NCI-H1436 treated with DMSO at 0.1 percent for 48 hours (cell line): ENCODE measurements at places on chromosomes 12 and 14.
A peak's percentile ranks its signal among the peaks of the same experiment; 100 is the strongest.

DNA sequence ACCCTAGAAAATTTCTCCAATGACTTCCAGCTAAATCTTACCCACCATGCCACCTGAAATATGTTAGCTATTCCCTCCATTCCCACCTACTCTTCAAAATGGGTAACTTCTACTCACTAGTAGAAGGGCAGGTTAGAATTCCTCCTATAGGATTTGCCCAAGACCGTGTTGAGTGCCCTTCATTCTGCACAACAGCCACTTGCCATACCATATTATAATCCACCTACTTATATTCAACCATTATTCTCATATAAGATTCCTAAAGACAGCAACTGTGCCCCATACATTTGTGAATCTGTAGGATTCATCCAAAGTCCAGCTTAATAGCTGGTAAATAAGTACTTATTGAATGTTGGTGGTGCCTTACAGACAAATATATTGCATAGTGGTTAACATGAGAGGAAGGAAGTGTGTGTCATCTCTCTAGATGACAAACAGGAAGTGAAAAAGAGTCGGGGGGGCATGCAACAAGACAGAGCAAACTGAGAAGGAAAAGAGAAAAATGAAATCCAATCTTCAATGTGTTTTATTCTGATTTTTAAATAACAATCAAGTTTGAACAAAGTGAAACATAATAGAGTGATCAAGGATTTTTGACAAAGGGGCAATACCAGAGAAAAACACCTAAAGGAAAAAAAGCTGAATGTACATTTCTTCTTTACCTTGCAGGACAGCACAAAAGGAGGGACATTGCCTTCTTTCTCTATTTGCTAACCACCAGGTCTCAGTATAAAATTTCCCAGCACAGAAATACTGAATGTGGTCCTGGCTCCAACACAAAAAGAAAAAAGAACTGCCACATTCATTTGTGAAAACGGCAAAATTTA lies 389.3 kb upstream of the USP15 start:
- no peak for DNase-seq

- no peak for DNase-seq
These were observed 33.4 kb upstream of the CORO1C start for GRCh38 chr12:108764540-108765288.

GRCh38 chr12:53560351-53560750 lies 53.1 kb upstream of the NPFF start:
- DNase-seq, result no peak

DNA sequence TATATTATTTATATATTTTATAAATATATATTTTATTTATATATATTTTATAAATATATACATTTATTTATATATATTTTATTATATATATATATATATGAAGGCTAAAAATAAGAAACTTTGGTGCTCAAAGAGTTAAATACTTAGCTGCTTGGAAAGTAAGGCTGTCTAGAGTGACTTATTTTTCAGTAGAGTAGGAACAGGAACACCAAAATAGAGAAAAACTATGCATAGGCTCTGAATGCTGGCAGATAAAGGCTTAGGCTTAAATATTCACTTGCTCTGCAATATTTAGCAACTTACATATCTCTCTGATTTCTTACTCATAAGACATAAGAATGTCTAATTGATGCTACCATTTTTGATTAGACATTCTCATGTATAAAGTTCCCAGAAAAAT lies 991.2 kb downstream of the VRK1 start:
- DNase-seq, result no peak

DNA sequence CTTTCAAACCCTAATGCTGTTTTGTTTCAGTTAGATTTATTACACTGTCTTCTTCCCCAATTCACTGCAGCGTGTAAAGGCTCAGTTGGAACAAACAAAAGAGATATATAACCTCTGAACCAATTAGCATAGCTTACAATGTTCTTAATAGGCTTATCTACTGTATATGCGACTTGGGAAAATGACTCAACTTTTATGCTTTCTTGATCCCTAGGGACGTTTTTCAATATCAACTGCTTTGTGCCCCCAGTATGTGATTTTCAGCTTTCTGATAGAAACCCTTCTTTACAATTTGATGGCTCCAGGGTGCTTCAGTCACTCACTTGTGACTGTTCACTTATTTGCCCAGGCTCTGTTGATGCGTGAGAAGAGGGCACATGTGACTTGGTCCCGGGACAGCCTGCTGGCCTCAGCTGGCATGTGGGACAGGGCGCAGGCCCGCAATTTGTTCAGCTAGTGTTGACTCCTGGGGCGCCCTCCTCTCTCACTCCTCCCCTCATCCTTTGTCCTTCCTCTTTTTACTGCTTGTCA lies 107.1 kb downstream of the TMTC2 start:
- DNase-seq, result no peak

- no peak for DNase-seq
These were observed 22.0 kb upstream of the RCOR1 start for GRCh38 chr14:102570334-102570995.

DNA sequence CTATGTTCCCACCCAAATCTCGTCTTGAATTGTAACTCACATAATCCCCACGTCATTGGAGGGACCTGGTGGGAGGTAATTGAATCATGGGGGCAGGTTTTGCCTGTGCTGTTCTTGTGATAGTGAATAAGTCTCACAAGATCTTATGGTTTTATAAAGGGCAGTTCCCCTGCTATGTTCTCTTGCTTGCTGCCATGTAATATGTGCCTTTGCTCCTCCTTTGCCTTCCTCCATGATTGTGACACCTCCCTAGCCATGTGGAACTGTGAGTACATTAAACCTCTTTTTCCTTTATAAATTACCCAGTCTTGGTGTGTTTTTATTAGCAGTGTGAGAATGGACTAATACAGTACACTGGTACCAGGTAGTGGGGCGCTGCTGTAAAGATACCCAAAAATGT lies 177.6 kb upstream of the SYT10 start:
- DNase-seq, result no peak

GRCh38 chr12:93570552-93571364 lies 1.7 kb upstream of the SOCS2 start:
- DNase-seq, result no peak

DNA sequence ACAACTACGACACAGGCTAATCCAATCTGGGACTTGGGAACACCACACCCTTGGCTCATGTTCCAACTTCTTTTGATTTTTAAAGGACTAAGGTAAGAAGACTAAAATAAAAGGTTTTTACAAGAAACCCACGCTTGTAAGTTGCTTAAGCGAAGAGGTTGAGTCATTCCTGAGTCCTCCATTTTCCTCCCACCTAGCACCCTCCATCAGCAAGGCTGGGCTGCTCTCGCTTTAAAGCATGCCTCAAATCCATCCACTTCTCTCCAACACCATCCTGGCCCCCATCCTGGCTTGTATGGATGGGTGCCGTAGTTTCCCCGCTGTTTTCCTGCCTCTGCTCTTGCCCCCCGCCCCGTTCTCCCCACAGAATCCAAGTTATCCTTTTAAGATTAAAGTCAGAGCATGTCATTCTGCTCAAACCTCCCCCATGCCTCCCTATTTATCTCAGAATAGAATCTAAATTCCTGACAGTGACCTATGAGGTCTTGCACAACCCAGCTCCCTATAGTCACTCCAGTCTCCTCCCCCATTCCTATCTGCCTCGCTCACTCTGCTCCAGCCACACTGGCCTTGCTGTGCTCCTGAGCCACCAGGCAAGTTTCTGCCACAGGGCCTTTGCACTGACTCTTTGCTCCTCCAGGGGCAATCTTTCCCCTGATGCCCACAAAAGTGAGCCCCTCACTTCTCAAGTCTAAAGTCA lies 34.5 kb downstream of the SCARB1 start:
- no peak for DNase-seq

DNA sequence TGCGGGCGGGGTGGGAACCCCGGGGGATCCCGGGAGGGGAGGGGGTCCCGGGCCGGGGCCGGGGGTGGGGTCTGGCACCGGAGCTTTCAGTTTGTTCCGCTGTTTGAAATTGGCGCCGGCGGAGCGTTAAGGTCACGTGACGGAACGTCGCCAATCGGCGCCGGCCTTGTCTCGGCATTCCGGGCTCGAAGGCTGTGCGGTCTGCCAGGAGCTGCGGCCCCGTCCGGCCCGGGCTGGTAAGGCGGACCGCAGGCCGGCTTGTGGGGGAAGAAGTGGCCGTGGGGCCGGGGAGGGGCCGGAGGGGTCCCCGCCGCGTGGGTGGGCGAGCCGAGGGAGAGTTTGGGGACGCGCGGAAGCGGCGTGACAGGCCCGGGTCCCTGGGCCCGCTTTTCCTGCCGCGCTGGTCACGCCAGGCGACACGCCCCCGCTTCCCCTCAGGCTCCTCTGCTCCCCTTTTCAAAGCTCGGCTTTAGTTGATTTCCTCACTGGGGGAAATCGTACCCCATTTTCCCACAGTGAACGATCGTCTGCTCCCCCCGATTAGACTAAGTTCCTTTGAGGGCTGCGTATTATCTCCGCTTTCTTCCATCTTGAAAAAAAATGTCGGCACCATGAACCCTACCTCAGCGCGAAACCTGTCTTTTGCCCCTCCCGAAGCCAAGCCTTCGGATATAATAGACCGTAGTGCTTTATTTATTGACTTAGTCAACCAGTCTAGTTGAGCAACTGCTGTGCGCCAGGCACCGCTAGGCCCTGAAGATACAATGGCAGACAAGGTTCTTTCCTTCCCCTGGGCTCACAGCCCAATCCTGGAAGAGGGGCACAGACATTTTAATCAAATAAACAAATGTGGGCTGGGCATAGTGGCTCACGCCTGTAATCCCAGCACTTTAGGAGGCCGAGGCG lies at the start of the genes FOXM1 and RHNO1:
Gene FOXM1 (minus strand): TSS at position 128 of the 906 bp plus-strand sequence. CDS start 2,696 bp downstream, outside the sequence.
Gene RHNO1 (plus strand): TSS at position 177 of the 906 bp plus-strand sequence. CDS start 8,144 bp downstream, outside the sequence.
- peak; percentile 27 for DNase-seq

DNA sequence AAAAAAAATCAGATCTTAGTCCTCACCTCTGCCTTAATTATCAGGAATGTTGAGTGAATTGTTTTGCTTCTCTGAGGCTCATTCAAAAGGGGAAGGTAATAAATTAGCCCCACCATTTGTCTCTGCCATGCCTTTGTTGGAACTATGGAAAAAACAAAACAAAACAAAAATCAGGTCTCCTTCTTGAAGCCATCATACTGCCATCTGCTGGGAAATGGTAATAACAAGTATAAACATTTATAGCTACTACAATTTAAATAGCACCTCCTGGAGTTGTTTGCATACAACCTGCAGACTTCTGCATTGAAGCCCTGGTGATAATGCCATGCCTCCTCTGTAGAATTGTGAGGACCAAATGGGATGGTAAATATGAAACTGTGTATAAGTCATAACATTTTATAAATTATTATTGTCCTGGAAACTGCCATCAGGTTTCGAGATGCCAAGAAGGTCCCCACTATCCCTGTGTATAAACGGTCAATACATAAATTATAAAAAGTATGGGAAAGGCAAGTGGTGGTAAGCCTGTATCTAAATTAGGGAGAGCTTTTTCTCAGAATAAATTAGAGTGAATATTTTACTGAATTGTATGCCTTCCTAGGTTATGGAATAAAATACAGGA lies 87.2 kb upstream of the FGD4 start:
- DNase-seq, result peak; percentile 7

GRCh38 chr12:108637222-108637971 lies 3.7 kb upstream of the SELPLG start:
- no peak for DNase-seq

GRCh38 chr12:8018666-8019581 lies 13.6 kb upstream of the FOXJ2 start:
- no peak for DNase-seq

DNA sequence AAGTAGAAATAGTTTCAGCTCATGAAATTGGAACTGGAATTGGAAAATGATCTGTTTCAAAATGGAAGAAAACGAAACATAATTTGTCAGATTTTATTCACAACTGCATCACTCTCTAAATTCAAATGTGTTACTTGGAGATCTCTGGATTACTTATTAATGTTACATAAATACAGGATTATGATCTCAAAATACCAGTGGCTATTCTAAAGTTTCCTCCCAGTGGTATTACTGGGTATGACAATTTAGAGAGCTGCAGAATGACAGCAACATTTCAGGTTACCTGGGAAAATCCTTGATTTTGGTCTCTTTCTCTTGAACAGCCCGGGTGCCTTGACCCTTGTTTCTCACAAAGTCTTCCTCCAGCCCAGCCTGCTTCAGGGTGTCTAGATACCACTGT lies 14.2 kb downstream of the FAM161B start:
- DNase-seq, result no peak

GRCh38 chr14:94171208-94171607 lies 2.9 kb upstream of the PPP4R4 start:
- no peak for DNase-seq

DNA sequence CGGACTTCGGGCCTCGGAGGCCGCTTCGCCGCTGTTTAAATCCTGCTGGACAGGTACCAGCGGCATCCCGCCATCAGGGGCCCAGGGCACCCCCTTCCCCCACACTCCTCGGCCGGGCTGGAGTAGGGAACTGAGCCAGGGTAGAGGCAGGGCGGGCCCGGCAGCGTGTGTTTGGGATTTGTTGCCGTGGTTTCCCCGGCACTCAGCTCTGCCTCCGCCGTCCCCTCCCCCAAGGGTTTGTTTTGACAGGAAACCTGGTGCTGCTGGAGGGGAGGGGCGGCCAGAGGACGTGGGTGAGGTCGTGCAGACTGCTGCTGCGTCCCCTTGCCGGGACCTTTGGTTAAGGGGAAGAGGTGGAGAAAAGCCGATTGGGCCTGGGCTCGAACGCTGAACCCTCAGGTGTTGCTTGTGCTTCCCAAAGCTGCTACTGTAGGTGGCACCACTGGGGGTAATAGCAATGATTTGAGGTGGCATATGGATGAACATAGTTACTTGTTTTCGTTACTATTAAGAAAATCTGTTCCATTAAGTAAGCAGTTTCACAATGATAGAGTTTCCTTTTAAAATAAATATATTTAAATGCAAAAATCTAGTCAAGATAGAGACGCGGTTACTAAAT lies 778 bp downstream of the TCP11L2 start:
- DNase-seq, result no peak

- DNase-seq, result no peak
These were observed 31.0 kb downstream of the DRAM1 start for GRCh38 chr12:101908395-101908794.

GRCh38 chr12:49413010-49413409 lies 45.7 kb downstream of the SPATS2 start:
- DNase-seq, result no peak

DNA sequence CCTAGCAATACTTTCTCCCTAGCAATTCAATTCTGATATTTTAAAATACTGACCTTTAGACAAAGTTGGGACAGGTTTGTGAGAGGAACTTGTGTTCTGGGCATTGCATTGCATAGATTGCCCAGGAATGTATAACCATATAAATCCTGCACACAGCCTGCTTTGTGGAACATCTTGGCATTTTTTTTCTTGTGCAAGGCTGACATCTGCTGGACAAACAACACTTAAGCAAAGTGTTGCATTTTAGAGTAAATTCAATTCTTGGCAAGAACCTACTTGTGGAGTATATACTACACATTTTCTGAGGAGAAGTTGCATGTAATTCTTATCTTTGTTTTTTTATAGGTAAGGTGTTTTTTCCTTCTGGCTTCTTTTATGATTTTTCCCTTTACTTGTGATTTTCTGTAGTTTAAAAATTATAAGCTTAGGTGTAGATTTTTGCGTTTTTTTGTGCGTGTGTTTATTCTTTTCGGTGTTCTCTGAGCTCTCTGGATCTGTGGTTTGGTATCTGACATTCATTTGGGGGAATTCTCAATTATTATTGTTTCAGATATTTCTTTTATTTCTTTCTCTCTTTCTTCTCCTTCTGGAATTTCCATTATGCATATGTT lies 26.4 kb downstream of the TESPA1 start:
- peak; percentile 15 for DNase-seq
